CD4-positive, alpha-beta T cell (primary cell): ENCODE measurements at places on chromosomes 1 and 21. TPM values are rescaled to one million over a fixed set of nuclear protein-coding genes. Genes with fewer than 3 reads are reported as not detected.
A peak's percentile ranks its signal among the peaks of the same experiment; 100 is the strongest.

- no peaks in the 10 kb centered on the region for H3K4me1 ChIP-seq
- no peak overlapping the region for H3K4me3 ChIP-seq
- H3K36me3 ChIP-seq, result no peaks in the 10 kb centered on the region
Observed at GRCh38 chr1:71118086-71118485, 37.3 kb upstream of the ZRANB2 start.

DNA sequence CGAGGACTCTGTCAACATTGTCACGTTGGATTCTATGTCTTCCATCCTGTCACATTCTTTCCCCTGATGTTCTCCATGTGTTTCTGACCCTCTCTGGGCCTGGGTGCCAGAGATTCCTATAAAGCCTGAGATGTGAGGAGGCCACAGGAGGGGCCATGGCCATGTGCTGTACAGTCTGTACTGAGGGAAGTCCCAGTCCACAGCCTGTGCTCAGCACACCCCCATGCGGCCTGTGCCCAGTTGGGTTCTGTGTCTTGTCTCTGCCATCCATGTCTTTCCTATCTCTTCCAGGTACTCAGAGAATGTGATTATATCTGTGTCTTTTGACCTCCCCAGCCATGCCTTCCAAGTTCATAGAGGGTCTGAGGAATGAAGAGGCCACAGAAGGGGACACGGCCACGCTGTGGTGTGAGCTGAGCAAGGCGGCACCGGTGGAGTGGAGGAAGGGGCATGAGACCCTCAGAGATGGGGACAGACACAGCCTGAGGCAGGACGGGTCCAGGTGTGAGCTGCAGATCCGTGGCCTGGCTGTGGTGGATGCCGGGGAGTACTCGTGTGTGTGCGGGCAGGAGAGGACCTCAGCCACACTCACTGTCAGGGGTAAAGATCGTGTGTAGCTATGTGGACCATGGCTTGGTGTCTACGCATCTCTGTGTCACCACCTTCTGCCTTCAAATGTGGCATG, 86.1 kb downstream of the OBSCN start:
- no peak for DNase-seq
- H3K27ac ChIP-seq, result no peak overlapping the region
- H3K36me3 ChIP-seq, result peaks cover 5% of the 10 kb centered on the region
- no peaks in the 10 kb centered on the region for H3K27me3 ChIP-seq
- H3K4me3 ChIP-seq, result no peak overlapping the region
- no peaks in the 10 kb centered on the region for H3K4me1 ChIP-seq

GRCh38 chr1:102837551-102837950, 270.8 kb downstream of the COL11A1 start:
- no peaks in the 10 kb centered on the region for H3K27me3 ChIP-seq
- H3K4me3 ChIP-seq, result no peak overlapping the region
- H3K27ac ChIP-seq, result no peak overlapping the region
- H3K4me1 ChIP-seq, result no peaks in the 10 kb centered on the region

DNA sequence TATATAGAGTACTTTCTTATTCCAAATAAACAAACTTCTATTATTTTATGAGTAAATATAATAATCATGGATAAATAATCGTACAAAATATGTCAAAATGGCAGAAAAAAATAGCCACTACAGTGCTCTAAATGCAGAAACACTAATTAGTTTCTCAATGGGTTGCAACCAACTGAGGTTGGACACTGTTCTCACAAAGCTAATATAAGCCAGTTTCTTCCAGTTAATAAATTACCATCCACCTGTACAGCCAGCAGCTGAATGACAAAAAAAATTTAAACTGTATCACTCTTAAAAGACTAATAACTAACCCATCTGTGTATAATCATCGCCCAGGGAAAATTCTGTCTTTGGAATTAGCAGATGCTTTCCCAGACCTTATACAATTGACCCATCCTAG, 36.9 kb downstream of the GDAP2 start:
- no peak overlapping the region for H3K27ac ChIP-seq
- no peak overlapping the region for H3K4me3 ChIP-seq
- H3K4me1 ChIP-seq, result no peaks in the 10 kb centered on the region
- peaks cover 21% of the 10 kb centered on the region for H3K36me3 ChIP-seq
- H3K27me3 ChIP-seq, result no peaks in the 10 kb centered on the region

DNA sequence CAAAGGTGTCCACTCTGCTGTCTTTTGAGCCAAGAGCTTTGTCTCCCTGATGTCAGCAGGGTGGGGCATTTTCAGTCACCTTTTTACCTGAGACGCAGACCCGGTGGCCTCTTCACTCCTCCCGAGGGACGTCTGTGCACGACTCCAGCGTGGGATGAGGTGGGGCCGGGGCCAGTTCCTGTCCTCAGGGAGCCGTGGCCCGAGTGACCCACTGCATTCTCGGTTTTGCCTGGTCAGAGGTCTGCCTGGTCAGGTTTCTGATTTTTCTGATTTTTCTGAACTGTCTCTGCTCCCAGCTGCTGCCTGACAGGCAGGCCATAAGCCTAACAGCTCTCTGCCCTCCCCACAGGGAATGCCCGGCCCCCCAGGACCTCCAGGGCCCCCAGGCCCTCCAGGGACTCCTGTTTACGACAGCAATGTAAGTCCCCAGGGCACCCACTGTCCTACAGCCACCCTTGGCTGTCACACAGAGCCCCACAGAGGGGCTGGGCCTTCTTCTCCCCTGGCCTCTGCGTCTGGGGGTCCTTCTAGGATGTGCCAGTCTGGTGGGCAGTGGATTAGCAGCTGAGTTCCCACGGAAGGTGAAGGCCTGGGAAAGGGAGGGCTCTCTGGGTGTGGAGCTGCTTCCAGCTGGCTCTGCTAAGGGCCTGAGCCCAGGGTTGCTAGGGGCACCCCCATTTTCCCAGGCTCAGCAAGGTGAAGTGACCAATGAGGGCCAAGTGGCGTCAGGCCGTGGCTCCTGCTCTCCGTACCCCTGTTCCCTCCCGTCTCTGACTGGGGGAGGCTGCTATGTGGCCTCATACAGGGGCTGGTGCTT, 45.9 kb downstream of the SLC19A1 start:
- H3K4me3 ChIP-seq, result no peak overlapping the region
- no peak for DNase-seq
- no peak overlapping the region for H3K27ac ChIP-seq
- peaks cover 3% of the 10 kb centered on the region for H3K36me3 ChIP-seq
- peaks cover 3% of the 10 kb centered on the region for H3K4me1 ChIP-seq

Gene LCE2C
- not detected for total RNA-seq

DNA sequence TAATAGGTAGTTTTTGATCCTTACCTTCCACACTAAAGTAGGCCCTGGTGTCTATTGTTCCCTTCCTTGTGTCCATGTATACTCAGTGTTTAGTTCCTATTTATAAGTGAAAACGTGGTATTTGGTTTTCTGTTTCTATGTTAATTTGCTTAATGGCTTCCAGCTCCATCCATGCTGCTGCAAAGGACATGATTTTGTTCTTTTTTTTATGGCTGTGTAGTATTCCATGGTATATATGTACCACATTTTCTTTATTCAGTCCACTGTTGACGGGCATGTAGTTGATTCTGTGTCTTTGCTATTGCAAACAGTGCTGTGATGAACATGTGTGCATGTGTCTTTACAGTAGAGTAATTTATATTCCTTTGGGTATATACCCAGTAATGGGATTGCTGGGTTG, 20.8 kb downstream of the PRCC start:
- no peaks in the 10 kb centered on the region for H3K27me3 ChIP-seq
- peaks cover 71% of the 10 kb centered on the region for H3K36me3 ChIP-seq
- no peak overlapping the region for H3K27ac ChIP-seq
- DNase-seq, result no peak
- H3K4me1 ChIP-seq, result peaks cover 2% of the 10 kb centered on the region

GRCh38 chr1:8015036-8015808, 10.9 kb downstream of the ERRFI1 start:
- no peaks in the 10 kb centered on the region for H3K4me1 ChIP-seq
- H3K36me3 ChIP-seq, result no peaks in the 10 kb centered on the region
- H3K27me3 ChIP-seq, result peaks cover 16% of the 10 kb centered on the region
- no peak for DNase-seq

Gene OR2T11
- total RNA-seq, result not detected

DNA sequence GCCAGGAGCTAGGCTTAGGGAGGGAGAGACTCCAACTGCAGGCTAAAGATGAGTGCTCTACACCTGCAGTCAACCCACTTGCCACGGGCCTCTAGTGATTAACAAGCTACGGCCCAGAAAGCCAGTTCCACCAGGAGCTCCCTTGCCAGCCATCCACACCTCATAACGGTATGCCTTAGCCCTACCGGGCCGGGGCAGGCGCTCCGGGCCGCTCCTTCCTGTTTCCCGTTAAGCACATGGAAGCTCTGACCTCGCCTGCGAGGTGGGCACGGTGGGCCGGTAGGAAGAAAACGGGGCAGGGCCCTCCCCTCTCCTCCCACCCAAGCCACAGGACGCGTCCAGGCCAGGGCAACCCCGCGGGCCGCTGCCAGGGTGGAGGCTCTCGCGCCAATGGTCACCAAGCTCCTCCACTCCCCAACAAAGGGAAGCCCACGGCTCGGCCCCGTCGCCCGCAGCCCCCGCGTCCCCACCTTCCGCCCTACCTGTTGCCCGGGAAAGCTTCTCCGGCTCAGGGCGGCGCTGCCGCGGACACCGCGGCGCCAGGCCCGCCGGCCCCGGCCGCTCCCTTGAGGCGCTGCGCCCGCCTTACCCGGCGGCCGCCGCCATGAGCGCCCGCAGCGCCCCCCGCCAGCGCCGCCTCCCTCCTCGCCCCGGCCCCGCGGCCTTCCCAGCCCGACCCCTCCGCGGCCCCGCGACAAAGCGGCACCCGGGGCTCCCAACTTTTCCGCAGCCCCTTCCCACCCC, 627 bp downstream of the CERS2 start:
- H3K4me3 ChIP-seq, result peak overlapping the region; percentile 88
- peaks cover 79% of the 10 kb centered on the region for H3K4me1 ChIP-seq
